ENCODE measurements at places on chromosomes 4 and X.

DNA sequence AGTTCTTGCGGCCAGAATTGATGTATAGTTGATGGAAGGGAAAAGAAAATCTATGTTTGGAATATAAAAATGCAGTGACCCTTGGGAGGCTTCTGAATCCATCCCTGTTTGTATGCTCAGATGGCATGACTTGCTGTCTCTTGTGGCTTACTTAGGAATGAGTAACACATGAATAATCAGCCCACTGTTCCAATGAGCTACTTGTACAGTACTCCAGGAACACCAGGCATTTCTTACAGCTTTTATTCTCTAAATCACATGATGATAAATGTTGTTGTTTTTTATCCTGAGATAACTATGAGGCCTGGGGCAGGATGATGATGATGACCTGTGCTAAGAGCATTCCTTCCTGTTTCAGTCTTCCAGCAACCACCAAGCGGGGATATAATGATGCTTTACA, 18.9 kb downstream of the TMPRSS11E start:
- DNase-seq = peak; percentile 81

DNA sequence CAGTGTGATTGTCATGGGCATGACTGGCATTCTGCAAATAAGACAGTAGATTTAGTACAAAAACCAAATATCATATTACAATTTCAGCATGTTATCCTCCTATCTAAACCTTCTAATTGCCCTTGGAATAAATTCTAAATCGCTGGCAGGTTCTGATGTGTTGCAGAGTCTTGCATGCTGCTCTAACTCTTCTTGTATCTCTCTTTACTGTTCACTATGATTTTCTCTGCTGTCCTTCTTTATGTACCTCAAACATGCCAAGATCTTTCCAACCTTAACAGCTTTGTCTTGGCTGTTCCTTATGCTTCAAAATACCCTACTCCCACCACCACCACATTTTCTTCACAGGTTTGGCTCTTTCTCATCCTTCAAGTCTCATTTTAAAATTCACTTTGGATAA, 43.0 kb upstream of the KCNIP4 start:
- no peak for DNase-seq

GRCh38 chrX:124010566-124010965, 49.1 kb downstream of the STAG2 start:
- no peak for DNase-seq

GRCh38 chr4:42123071-42123644, 29.3 kb downstream of the BEND4 start:
- no peak for DNase-seq

DNA sequence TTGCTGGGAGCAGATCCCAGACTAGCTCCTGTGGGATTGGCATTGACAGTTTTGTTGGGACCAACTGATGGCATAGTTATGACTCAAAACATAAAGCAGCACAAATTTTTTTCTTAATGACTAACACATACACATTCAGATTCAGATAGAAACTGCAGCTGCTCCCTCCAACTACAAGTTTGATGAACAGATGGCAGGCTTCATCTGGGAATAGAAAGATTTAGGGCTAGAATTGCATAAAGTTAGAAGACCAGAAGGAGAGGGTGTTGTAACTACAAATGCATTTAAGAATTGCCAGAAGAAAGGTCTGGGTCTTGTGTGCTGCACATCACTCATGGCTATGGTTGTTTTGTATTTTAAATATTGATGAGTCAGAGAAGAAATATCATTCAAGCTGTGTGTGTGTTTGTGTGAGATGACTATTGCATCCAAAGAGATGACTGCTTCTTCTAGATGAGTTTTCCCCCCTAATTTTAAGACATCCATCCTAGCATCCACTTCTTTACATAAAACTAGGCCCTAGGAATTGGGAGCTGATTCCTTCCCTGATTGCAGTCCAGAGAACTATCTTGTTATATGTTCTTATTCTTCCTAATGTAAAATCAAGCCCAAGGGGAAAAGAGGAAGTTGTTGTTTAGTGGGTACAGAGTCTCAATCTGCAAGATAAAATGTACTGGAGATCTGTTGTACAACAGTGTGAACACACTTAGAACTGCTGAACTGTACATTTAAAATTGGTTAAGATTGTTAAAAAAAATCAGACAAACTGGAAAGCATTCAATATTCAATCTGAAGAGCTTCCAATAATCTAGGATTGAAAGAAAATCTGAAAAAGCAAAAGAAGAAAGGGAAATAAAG, 175.1 kb downstream of the PARM1 start:
- DNase-seq = no peak

DNA sequence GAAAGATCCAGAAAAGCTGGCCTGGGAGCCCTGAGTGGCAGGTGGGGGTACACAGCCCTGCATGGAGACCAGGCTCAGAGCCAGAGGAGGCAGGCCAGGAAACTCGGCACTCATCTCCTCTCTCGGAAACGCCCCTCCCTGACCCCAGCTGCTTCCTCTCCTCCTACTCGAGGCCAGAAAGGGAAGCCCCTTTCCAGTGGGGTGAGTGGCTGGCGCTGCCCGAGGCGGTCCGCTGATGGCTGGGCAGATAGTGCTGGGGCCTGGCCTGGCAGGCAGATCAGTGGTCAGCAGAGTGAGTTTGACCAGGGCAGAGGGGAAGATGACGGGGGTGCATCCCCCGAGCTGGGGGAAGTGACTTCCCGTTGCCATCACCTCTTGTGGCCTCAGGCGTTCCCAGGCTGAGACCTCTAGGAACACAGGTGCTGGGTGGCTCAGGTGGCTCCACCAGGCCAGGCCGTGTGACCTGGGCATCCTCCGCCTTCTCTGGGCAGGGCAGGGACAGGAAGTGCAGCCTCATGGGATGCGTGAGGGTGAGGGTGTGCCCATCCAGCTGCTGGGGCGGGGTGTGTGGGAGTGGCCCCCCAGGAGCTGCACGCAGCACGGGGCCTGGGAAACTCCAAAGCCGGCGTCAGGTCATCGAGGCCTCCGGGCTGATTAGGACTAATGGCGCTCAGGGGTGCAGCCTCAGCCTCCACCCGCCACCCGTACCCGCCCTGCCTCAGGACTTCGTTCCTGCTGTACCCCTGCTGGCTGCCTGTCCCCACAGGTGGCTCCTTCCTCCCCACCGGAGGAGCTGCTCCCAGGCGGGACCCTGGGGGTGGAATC, 5.7 kb downstream of the SH3BP2 start:
- no peak for DNase-seq

DNA sequence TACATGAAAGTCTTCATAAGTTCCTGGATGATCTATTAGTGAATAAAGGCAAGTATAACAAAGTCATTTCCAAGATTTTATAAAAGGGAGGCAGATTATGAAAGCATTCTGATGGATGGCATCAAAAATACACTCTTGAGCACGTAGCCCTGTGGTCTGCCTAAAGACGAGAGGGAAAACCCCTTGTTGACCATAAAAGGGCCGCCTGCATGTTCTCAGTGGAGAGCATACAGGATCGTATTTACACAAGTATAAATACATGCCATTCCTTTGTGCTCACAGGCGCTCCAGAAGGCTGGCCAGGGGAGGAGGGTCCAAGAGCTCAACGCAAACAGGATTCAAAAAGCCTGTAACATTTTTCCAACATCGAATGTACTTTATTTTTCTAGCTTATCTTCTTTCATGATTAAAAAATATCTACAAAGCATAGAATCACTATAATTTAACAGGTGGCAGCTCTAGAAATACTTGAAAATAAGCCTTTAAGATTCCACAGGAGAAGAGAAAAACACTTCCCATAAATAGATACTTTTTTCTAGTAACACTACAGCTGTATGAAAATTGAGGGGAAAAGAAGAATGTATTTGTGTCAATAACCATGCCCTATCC, 29.6 kb downstream of the PDGFC start:
- DNase-seq = peak; percentile 96

All from astrocyte of the spinal cord (primary cell).